ENCODE measurements at places on chromosomes 7 and 10.

- peak; percentile 71 for DNase-seq
These were observed at the start of gene ZYX for GRCh38 chr7:143380646-143381426. Gene ZYX, plus strand, starts transcription at chr7:143381345. Its CDS starts 227 bp downstream, at chr7:143381572.

DNA sequence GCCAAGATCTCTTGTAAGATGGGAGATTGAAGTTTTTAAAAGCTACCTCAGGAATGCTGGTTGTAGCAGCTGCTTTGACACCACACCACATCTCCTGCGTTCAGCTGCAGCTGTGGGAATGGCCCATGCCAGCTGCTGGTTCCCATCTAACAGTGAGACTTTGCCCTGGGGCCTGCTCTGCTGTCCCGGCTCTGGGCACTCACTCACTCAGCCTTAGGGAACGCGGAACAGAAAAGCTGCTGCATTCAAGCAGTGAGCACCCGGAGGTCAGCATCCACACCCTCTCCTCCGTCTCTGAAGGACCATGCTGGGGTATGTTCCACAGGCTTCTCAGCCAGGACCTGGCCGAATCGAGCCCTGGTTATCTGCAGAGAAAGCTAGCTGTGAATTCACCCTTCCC is 197.1 kb upstream of the CXCL12 start:
- DNase-seq = no peak

GRCh38 chr7:118286131-118286530 is 61.6 kb downstream of the ANKRD7 start:
- DNase-seq = no peak

DNA sequence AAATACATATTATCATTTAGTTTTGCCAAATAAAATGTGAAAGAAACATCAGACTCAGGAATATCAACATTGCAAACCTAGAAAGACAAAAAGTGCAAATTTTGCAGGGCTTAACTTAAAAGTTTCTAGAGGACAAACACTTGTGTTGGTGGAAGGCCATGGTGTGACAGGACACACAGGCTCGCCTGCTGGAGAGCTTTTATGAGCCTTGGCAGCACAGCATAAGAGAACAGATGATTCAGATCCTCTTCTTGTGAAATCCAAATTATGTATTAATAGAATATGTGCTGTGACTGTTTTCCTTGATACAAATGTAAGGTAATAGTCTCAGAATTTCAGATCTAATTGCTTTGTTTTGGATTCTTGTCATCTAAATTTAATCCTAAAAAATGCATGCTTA is 72.9 kb upstream of the ABCB5 start:
- no peak for DNase-seq

- no peak for DNase-seq
These were observed 37.9 kb downstream of the CRCP start for GRCh38 chr7:66152371-66153191.

- DNase-seq = no peak
These were observed 698.9 kb downstream of the PARD3 start for GRCh38 chr10:34116220-34116641.

DNA sequence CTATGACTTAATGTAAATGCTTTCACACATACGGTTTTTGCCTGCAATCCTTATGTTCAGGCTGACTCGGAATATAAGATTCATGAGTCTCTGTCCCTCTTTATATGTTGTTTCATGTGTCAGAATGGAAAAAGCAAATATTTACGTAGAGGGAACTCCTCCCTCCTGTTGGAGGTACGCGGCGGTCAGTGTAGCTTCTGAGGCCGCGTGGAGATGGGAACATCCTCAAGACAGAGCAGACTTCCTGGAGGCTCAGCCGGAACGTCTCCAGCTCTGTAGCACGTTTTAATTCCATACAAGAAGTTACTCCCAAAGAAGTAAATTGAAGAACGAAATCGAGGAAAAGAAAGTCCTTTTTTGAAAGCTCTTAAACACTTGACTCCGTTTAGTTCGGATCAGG is 248.3 kb downstream of the EBF3 start:
- DNase-seq = no peak

GRCh38 chr7:154640266-154640865 is 362.6 kb downstream of the PAXIP1 start:
- DNase-seq = no peak

- DNase-seq = no peak
These were observed 29.8 kb upstream of the EPC1 start for GRCh38 chr10:32376771-32377170.

DNA sequence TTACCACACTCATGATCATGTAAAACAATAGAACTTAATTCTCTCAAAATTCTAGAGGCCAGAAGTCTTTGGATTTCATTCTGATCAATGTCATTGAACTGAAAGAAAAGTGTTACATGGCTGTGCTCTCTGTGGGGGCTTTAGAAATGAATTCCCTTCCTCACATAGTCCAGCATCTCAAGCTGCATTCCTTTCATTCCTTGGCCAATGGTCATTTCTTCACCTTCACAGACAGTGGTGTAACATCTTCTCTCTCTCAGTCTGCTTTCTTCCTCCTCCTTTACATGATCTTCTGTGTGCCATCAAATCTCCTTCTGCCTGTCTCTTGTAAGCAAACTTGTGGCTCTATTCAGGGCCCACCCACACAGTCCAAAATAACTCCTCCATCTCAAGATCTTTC is 735.3 kb downstream of the SUGCT start:
- no peak for DNase-seq

Measured in CMK (cell line).